ENCODE measurements at places on chromosomes 13 and 19.

DNA sequence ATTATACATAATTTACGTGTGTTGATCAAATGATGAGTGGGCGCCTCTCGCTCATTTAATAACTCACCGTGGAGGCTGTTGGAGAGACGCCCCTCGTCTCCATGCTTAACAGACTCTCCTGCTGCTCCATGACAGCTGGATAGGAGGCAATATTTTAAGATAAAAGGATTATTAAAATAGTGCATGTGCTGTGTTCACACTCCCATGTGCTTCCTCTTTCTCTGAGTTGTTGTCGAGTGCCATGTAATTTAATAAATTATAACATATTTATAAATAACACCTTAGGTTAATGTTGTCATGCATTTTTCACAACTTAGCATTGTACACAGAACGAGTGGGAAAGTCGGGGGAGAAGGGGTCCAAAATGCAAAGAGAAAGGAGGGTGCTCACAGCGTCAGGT lies 161.4 kb upstream of the TSHZ3 start:
- no peak for DNase-seq

- DNase-seq, result no peak
Observed at GRCh38 chr13:41295973-41296372, 15.1 kb upstream of the NAA16 start.

GRCh38 chr13:22227895-22228294 lies 557.0 kb downstream of the FGF9 start:
- DNase-seq, result no peak

GRCh38 chr13:106919133-106919532 lies 351.2 kb upstream of the ARGLU1 start:
- no peak for DNase-seq
